Fibroblast of the conjunctiva (primary cell): ENCODE measurements at places on chromosomes 2 and 18.

- DNase-seq, result no peak
Measured at GRCh38 chr2:132439703-132440398, 23.2 kb downstream of the GPR39 start.

- peak; percentile 49 for DNase-seq
Measured at GRCh38 chr2:64202206-64202845, 58.1 kb upstream of the PELI1 start.

GRCh38 chr18:41809652-41810051 lies 145.4 kb upstream of the PIK3C3 start:
- DNase-seq, result no peak

GRCh38 chr2:217877866-217878265 lies 124.9 kb downstream of the TNS1 start:
- DNase-seq, result no peak

- DNase-seq, result no peak
Measured at GRCh38 chr2:216163518-216163917, 54.4 kb downstream of the XRCC5 start.

DNA sequence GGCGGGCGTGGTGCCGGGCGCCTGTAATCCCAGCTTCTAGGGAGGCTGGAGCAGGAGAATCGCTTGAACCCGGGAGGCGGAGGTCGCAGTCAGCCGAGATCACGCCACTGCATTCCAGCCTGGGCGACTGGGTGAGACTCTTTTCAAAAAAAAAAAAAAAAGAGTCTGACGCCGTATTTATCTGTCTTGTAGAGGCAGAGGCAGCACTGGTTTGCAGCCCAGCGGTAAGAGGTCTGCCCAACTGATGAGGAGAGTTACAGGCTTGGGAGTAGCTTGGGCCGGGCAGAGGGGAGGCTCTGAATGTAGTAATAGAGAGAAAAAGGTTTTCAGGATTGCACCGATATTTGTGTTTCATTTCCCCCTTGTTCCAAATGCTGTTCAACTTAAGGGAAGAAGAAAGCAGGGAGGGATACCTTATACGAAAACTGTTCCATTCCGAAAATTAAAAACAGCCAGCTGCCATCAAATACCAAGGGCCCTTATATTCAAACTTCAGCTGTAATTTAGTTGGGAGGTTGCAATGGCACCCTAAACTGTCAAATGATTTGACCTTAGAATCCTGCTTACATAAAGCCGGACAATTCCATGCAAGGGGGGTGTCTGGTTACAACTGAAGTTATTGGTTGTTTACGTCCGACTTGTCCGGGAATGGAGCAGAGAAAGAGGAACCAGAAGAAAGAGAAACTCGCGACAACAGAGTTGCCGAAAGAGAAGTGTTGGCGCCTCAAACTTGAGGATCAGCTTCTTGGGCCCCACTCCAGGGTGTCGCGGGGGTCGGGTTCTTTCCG lies 9.2 kb upstream of the SP9 start:
- no peak for DNase-seq

GRCh38 chr2:121286506-121286905 lies 1.5 kb upstream of the TFCP2L1 start:
- no peak for DNase-seq

- DNase-seq, result peak; percentile 56
Measured at GRCh38 chr2:40332191-40332826, 119.6 kb downstream of the SLC8A1 start.

GRCh38 chr18:76353500-76353899 lies 141.5 kb downstream of the ZNF516 start:
- no peak for DNase-seq

- DNase-seq, result peak; percentile 50
Measured at GRCh38 chr2:232260075-232260474, 118.5 kb upstream of the ALPP start.

DNA sequence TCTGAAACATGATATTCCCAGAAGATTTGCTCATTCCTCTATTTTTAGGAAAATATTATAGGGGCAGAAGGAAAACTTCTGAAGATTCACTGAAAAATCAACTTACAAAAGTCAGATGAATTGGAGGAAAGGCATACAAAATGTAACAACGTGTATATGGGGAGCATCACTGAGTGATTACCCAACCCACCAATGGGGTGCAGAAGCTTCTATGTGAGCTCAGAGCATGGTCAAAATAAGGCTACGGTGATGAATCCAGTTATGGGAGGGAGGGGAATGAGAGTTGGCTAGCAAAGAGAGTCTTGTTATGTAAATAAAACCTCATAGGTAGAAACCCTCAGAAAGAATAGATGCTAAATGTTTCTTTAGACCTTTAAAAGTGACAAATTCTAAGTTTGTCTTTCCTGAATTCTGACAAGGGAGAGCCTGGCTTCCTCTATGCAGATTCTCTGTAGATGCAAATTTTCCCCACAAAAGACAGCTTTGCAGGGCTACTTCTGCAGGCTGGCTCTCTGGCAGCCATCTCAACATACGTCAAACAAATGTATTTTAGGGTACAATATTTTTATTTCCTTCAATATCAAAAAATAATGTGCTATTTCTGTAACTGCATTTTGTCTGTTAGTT lies 171.4 kb upstream of the NDUFV2 start:
- DNase-seq, result peak; percentile 28

- DNase-seq, result no peak
Measured at GRCh38 chr2:226180281-226180884, 619.2 kb downstream of the IRS1 start.

GRCh38 chr2:156437272-156437930 lies 1.2 kb downstream of the GPD2 start:
- no peak for DNase-seq

GRCh38 chr2:121135168-121135853 lies 149.7 kb downstream of the TFCP2L1 start:
- DNase-seq, result no peak

- DNase-seq, result no peak
Measured at GRCh38 chr2:176865336-176865735, 347.3 kb upstream of the HNRNPA3 start.

- DNase-seq, result no peak
Measured at GRCh38 chr2:64808092-64808491, 154.4 kb upstream of the SERTAD2 start.

GRCh38 chr2:105403241-105403782 lies 4.5 kb upstream of the FHL2 start:
- DNase-seq, result no peak

DNA sequence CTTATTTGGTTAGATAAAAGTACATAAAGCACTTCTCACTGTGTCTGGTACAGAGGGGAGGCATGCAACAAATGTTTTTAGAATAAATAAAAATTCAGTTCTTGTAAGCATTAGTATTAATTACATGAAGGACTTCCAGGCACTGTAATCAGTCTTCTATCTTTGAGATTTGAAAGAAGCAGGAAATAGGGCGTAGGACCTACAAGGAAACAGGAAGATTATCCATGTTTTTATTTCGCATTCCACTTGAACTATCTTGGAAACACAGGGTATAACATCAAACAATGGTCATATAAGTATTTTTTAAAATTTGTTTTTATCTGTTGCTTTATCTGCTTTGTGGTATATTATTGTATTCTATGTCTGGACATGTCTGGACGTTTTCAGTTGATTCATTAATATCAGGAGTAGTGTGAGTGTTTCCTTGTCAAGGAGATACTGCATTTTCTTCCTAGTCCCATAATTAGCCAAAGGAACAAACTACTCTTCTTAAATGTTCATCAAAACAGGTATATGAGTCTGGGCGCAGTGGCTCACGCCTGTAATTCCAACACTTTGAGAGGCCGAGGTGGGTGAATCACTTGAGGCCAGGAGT lies 32.5 kb downstream of the BMPR2 start:
- no peak for DNase-seq

DNA sequence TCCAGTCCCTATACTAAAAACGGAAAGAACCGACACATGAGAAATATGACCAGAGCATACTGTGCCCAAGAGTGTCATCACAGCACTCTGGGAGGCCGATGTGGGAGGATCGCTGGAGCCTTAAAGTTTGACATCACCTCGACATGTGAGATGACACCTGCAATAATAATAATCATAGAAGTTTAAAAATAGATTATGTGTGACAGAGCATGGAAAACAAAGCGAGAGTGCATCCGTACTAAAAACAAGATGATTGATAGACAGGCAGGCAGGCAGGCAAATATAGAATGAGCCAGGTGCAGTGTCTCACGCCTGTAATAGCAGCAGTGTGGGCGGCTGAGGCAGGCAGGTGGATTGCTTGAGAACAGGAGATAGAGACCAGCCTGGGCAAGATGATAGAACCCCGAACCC lies 114.8 kb upstream of the ANKRD30BL start:
- DNase-seq, result no peak

DNA sequence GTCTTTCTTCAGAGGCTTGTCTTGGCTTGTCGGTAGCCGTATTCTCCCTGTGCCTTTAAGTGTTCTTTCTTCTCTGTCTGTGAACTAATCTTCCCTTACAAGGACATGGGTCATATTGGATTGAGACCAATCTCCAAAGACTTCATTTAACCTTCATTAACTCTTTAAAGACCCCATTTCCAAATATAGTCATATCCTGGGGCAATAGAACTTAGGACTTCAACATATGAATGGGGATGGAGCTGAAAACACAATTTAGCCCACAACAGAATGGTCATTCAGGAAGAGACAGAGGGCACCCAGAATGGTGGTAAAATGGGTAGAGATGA lies 82.1 kb upstream of the TANK start:
- no peak for DNase-seq

DNA sequence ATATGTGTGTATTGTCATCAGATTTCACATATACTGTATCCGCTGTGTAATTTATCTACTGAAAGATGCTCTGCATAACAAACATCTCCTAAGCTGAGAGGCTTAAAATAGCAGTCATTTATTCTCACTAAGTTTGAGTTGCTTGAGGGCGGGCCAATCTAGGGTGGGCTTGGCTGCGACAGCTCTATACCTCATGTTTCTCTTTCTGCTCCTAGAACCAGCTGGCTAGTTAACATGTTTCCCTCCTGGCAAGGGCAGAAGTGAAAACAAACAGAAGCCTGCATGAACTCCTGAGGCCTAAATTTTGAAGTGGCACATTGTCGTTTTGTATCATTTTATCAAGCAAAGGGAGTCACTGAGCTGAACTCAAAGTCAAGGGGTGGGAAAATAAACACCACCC lies 585.0 kb upstream of the VRK2 start:
- DNase-seq, result no peak

DNA sequence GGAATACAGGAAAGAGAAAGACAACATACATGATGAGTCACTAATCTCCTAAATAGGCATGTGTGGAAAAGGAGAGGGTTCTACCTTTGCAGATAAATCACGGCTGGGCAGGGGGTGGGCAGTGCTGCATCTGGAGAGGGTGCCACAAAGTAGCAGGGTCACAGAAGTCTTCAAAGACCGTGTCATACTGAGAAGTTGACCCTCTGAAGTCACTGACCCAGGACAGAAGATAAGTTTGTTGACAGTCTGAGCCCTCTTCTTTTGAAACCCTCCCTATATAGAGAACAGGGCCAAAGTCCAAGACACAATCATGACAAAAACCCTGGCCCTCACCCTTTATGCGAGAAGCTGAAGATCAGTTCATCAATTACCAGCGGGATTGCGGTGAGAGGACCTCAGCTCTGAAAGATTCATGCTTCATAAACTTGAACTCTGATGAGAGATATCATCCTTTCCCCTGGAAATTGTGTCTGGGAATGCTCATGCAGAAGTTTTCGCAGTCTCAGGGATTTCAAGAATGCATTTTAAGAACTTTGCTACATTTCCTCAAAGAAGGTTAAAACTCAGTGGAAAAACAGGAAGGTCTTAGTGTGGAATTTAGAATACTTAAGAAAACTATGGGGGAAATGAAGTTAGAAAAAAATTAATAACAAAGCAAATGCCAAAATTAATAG lies 129.5 kb downstream of the FAM124B start:
- DNase-seq, result no peak

GRCh38 chr2:145316496-145316895 lies 796.6 kb upstream of the ZEB2 start:
- no peak for DNase-seq

GRCh38 chr18:66395671-66396218 lies 208.1 kb downstream of the CDH19 start:
- DNase-seq, result no peak

DNA sequence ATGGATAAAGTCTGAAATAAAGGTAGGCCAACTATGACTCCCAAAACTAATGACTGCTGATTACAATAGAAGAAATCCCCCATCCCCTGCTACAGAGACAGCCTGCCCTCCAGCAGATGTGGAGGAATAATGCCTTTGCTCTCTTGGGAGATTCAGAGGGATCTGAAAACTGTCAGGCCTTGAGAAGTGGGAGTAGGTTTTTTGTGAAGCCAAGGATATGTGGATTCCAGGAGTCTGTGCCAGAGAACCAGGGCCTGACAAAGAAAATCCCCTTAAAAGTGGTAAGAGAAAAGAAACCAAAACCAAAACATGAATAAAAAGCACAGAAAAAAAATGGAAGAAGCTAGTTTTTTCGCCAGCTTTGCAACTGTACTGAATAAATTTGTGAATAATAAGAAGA lies 397.6 kb downstream of the ZNF521 start:
- no peak for DNase-seq

DNA sequence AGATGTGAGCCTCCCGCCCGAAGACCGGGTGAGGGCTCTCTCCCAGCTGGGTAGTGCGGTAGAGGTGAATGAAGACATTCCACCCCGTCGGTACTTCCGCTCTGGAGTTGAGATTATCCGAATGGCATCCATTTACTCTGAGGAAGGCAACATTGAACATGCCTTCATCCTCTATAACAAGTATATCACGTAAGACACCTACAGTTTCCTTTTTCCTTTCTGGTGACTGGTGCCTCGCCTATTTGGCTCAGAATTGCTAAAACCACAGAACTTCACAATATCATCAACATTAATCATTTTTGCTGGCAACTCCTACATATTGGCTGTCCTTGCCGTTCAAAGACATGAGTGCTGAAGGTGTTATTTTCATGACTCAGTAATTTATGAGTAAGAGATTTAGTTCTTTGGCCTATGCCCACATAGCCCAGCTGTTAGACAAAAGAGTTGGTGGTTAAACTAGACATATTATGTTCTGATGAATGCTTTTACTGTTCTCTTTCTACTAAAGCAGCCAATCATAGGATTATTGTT lies 2.2 kb downstream of the STAMBP start:
- DNase-seq, result peak; percentile 47

GRCh38 chr2:30115141-30115980 lies 31.4 kb upstream of the YPEL5 start:
- peak; percentile 72 for DNase-seq

GRCh38 chr18:62797329-62797728 lies 82.0 kb downstream of the PHLPP1 start:
- DNase-seq, result no peak

GRCh38 chr2:118050974-118051373 lies 37.1 kb upstream of the CCDC93 start:
- no peak for DNase-seq

DNA sequence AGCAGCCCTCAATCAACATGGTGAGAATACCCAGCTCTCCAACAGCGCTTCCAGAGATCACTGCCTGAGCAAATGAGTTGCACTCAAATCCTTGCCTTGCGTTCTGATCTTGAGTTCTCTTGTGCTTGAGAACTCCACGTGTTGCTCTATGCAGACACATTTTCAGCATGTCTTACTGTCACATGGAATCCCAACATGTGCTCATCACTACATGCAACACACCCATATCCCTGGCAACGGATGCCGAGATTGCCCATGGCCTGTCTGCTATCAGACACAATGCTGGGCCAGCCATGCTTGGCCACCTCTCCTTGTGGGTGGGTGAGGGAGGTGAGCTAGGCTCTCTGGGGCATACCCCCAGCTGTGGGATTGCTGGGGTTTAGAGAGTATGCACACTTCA lies 91.9 kb upstream of the LDAH start:
- DNase-seq, result no peak
